Upper lobe of left lung (tissue), 6 donors: ENCODE measurements at places on chromosomes 12 and 14. TPM values are rescaled to one million over a fixed set of nuclear protein-coding genes. Genes with fewer than 3 reads are reported as not detected.

- H3K27me3 ChIP-seq = no peaks in the 10 kb centered on the region
- DNase-seq = no peak
- no peaks in the 10 kb centered on the region for H3K4me1 ChIP-seq
- no peak overlapping the region for H3K4me3 ChIP-seq
- no peak overlapping the region for H3K27ac ChIP-seq
Observed at GRCh38 chr12:108921946-108922345, 42.1 kb downstream of the DAO start.

GRCh38 chr12:17489452-17489851 lies 600.5 kb downstream of the RERGL start:
- H3K4me3 ChIP-seq = no peak overlapping the region
- no peaks in the 10 kb centered on the region for H3K27me3 ChIP-seq
- DNase-seq = no peak
- no peak overlapping the region for H3K27ac ChIP-seq
- no peaks in the 10 kb centered on the region for H3K36me3 ChIP-seq
- H3K4me1 ChIP-seq = no peaks in the 10 kb centered on the region

GPR68 gene
- 2.8 TPM for total RNA-seq

NTS gene
- total RNA-seq = 1.1 TPM

DNA sequence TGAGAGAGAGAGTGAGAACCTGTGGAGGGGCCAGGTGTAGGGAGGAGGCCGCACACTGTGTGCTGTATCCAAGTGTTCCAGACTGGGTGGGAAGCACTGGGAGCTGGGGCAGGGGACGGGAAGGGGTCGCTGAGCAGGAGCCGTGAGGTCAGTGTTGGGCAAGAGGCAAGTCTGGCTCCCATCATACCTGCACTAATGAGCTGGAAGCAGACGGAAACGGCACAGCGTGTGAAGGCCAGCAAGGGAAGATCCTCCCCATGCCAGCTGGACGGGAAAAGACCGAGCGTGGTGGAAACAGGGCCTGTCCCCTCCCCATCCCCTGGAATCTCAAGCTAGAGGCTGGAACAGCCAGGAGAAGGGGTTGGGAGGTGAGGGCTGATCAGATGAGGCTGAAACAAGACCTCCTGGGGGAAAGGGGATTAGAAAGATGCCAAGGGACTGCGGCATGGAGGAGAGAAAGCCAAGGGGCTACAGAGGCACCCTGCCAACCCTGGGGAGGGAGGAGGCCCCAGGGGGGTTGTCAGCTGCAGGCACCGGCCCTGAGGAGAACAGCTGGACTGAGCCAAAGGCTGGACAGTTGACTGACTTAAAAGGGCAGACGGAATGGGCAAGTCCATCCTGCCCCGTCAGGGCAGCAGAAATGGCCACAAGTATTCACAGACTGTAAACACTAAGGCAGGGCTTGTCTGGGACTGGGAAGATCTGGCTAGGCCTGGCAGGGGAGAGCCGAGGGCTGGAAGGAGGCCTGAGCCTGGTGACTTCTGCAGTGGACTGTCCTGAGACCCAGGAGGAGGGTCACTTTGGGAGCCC lies 19.0 kb upstream of the LTBP2 start:
- H3K36me3 ChIP-seq = no peaks in the 10 kb centered on the region
- no peak overlapping the region for H3K27ac ChIP-seq
- DNase-seq = no peak
- H3K4me1 ChIP-seq = no peaks in the 10 kb centered on the region

DNA sequence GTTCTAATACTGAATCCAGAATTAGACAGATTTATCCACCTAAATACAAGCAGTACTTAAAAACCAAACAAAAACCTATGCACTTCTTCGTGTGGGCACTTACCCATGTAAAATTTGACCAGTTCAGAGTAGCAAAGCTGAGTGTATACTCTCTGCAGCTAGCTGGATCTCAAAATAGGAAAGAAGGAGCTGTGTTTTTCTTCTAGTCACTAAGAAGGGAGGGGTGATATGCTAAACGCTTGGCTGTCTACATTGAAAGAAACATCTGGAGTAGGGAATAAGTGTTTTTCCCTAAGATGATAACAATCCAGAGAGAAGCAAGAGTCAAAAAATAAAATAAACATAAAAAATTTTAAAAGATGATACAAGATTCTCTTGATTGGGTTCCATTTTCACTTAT lies 20.0 kb downstream of the RBMS2 start:
- H3K27me3 ChIP-seq = no peaks in the 10 kb centered on the region
- H3K4me3 ChIP-seq = peak overlapping the region; percentile 4
- no peak for DNase-seq
- peaks cover 23% of the 10 kb centered on the region for H3K4me1 ChIP-seq
- no peaks in the 10 kb centered on the region for H3K36me3 ChIP-seq

DNA sequence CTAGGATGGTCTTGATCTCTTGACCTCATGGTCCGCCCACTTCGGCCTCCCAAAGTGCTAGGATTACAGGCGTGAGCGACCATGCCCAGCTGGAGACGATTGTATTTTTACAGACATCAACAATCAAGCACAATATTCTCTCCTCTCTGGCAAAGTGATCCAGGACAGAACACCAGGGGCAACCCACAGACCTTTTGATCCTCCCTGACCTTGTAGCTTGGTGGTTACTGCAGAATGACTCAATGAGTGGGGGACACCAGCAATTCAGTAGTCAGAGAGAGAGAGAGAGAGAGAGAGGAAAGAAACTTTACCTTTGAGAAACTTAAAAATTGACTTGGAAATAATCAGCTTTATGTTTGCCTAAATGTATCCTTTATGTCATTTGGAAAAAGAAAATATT lies 51.2 kb downstream of the DRAM1 start:
- no peak overlapping the region for H3K27ac ChIP-seq
- no peaks in the 10 kb centered on the region for H3K4me1 ChIP-seq
- no peak overlapping the region for H3K4me3 ChIP-seq
- H3K36me3 ChIP-seq = peaks cover 5% of the 10 kb centered on the region
- H3K27me3 ChIP-seq = no peaks in the 10 kb centered on the region

INSM2 gene
- total RNA-seq = 0.39 TPM

DNA sequence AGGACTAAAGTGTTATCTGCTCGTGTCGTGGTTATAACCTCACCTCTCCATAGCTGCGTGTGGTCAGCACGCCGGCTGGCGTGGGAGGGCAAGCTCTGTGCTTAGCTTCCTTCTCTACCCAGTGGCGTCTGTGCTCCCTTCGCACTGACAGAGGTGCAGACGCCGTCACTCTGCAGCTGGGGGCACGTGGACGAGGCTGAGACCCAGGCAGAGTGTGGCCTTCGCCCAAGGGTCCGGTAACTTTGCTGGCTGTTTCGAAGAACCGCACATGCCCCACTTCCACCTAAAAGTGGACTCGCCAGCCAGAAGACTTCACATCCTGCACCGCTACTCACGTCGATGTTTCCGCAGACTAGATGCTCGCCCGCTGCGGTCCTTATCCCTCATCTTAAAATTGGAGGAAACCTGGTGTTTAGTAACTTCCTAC lies 35.9 kb upstream of the DYNC1H1 start:
- H3K27me3 ChIP-seq = no peaks in the 10 kb centered on the region
- DNase-seq = peak; percentile 84
- H3K36me3 ChIP-seq = peaks cover 21% of the 10 kb centered on the region
- H3K27ac ChIP-seq = peak overlapping the region; percentile 31
- no peaks in the 10 kb centered on the region for H3K4me1 ChIP-seq
- H3K4me3 ChIP-seq = no peak overlapping the region

GRCh38 chr14:23727566-23728335 lies 91.6 kb downstream of the DHRS2 start:
- no peak for DNase-seq
- H3K27me3 ChIP-seq = no peaks in the 10 kb centered on the region
- no peaks in the 10 kb centered on the region for H3K36me3 ChIP-seq
- H3K27ac ChIP-seq = no peak overlapping the region

DNA sequence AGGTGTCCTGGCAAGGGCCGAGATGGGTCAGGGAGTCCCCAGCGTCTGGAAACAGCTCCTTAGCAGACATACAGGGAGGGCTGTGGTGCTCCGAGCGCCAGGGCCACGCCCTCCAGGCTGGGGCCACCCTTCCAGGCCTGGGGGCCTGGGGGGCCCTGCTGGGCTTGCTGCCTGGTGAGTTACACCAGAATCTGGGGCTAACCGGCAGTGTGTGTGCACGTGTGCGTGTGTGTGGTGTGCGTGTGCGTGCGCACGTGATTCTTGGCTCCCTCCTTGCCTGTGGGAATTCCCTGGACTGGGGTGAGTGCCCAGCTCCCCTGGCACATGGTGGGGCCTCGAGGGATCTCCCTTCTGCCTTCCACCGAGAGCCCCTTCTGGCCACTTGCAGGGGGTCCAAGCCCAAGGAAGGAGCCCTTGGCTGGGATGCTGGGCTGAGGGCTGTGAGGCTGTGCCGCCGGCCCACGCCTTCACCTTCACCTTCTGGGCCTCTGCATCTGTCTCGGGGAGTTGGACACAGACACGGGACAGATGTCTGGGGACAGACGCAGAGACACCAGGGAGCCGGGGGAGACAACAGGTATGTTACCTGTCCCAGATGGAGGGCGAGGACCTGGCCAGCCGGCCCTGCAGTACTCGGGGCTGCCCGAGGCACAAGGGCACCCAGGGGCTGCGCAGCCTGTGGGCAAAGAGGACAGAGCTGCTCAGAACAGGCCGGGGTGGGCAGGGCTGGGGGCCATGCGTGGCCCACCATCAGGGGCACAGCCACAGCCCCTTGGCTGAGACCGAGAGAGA lies 37.2 kb downstream of the BEGAIN start:
- no peaks in the 10 kb centered on the region for H3K36me3 ChIP-seq
- H3K27me3 ChIP-seq = no peaks in the 10 kb centered on the region
- peak; percentile 78 for DNase-seq
- H3K4me1 ChIP-seq = peaks cover 10% of the 10 kb centered on the region

FAM186B gene
- 1.8 TPM for total RNA-seq

DIABLO gene
- 61.8 TPM for total RNA-seq

DNA sequence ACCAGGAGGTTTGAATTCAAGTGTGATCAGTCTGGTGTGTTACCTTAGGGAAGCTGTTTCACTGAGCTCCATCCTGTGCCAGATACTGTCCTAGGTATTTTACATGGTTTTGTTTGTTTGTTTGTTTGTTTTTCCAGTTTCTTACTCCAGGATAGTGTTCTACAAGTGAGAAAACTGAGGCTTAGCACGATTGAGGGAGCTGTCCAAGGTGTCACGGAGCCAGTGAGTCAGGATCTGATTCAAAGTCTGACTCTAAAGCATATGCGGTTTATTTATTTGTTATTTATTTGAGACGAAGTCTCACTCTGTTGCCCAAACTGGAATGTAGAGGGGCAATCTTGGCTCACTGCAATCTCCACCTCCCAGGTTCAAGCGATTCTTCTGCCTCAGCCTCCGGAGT lies 79.7 kb upstream of the GNG2 start:
- no peak overlapping the region for H3K4me3 ChIP-seq
- H3K27me3 ChIP-seq = no peaks in the 10 kb centered on the region
- H3K4me1 ChIP-seq = peaks cover 7% of the 10 kb centered on the region
- H3K36me3 ChIP-seq = no peaks in the 10 kb centered on the region

MOK gene
- 66.0 TPM for total RNA-seq

- no peak overlapping the region for H3K27ac ChIP-seq
- H3K4me1 ChIP-seq = no peaks in the 10 kb centered on the region
- no peak for DNase-seq
- H3K27me3 ChIP-seq = no peaks in the 10 kb centered on the region
- H3K36me3 ChIP-seq = no peaks in the 10 kb centered on the region
- H3K4me3 ChIP-seq = no peak overlapping the region
Observed at GRCh38 chr14:90472632-90473031, 75.8 kb downstream of the CALM1 start.

DNA sequence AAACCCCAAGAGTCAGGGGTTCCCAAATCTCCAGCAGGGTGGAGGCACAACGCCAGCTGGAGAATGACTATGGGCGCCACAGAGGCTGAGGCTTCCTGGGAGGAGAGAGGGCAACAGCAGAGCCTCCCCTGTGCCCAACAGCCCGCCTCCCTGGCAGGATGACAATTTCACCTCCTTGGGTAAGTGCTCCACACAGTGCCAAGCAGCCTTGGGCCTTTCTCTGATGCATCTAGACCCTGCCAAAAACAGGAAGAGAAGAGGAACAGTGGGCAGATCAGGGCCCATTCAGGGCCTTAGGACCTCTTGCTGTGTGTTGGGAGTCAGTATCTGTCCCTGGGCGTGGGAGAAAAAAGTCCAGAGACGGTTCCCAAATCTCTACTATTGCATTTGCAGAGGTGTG lies 5.0 kb upstream of the OR10P1 start:
- H3K36me3 ChIP-seq = no peaks in the 10 kb centered on the region
- H3K27me3 ChIP-seq = no peaks in the 10 kb centered on the region
- no peaks in the 10 kb centered on the region for H3K4me1 ChIP-seq

DDX24 gene
- total RNA-seq = 136 TPM

DNA sequence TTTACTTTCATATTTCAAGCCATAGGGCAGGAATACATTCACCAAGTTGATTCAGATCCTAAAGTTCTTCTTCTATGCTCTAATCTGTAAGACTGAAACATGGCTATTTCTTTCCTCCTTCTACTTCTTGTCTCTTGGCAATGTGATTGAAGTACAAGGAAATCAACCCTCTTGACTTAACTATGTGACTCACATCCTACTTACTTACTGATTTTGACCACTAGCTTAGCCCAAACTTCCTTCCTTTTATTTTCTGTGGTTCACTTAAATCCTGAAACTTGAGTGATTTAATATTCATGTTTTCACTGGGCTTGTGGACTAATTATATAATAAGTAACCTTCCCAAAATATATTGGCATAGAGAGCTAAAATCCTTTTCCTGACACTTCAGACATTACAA lies 111.2 kb upstream of the NOVA1 start:
- H3K27ac ChIP-seq = no peak overlapping the region
- H3K27me3 ChIP-seq = no peaks in the 10 kb centered on the region
- H3K4me1 ChIP-seq = no peaks in the 10 kb centered on the region
- no peak overlapping the region for H3K4me3 ChIP-seq

BEGAIN gene
- 2.0 TPM for total RNA-seq

IL26 gene
- not detected for total RNA-seq

GRCh38 chr14:52272375-52272774 lies 4.9 kb downstream of the PTGDR start:
- H3K36me3 ChIP-seq = no peaks in the 10 kb centered on the region
- no peak overlapping the region for H3K27ac ChIP-seq
- peaks cover 11% of the 10 kb centered on the region for H3K27me3 ChIP-seq
- H3K4me3 ChIP-seq = no peak overlapping the region
- DNase-seq = no peak

GRCh38 chr12:49491823-49492222 lies 47.0 kb upstream of the KCNH3 start:
- DNase-seq = no peak
- H3K4me1 ChIP-seq = no peaks in the 10 kb centered on the region
- H3K27me3 ChIP-seq = no peaks in the 10 kb centered on the region
- peaks cover 30% of the 10 kb centered on the region for H3K36me3 ChIP-seq
- no peak overlapping the region for H3K4me3 ChIP-seq

DNA sequence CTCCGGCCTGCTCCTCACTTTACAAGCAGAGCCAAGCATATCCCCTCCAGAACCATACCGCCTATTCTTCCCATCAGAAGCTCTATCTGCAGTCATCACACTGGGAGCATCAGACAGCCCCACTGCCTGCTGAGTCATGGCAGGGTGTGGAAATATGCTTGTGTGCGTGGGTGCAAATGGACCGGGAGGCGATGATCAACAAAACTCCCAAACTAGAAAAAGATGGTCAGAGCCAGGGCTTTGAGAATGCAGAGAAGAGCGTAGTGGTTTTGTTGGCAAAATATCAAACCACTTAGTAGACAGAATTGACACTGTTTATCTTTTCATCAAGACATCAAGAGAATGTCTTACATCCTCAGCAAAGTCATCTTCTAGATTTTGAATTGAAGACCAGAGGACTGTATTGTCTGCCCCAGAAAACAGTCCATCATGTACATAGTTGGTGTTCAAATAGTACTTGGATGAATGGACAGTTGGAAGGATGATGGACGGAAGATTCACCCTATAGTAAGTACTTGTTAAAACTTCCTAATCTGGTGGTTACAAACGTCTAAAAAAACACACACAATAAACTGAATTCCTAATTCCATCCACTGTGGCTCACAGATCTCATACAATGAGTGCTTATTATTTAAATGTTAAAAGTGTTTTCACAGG lies 54.9 kb downstream of the VWF start:
- no peak for DNase-seq
- H3K4me3 ChIP-seq = no peak overlapping the region
